SJSA1 (cell line): ENCODE measurements at places on chromosomes 6 and 20. TPM values are rescaled to one million over a fixed set of nuclear protein-coding genes. Genes with fewer than 3 reads are reported as not detected.
A peak's percentile ranks its signal among the peaks of the same experiment; 100 is the strongest.

DNA sequence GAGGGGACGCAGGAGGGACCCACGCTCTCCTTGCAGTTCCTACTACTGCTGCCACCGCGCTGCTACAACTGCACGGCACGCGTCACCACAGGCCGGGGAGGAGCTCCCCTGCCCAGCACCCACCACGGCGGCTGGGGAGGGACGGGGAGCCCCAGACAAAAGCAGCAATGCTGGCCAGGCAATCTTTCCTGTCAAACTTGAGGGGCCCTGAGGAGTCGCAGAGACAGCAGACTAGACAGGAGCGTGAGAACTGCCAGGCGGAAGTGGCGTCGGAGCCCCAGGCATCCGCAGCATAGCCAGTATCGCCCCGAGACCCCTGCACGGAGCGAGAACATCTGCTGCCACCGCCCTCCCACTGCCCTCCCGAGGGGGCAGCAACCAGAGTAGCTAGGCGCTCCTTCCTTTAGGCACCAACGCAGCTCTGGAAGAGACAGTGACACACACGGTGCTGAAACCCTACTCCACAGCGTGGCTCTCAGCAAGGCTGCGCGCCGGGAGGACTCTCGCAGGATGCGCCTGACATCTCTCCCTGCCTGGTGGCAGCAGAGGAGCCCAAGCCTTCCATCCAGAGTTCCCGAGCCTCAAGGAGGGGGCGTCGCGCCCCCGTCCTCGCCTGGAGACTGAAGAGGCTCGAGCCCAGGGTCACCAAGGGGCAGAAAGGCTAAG, 2.2 kb downstream of the TAF4 start:
- no peak for DNase-seq

- DNase-seq: peak; percentile 5
Measured at GRCh38 chr6:3529232-3529631, 72.4 kb upstream of the SLC22A23 start.

DNA sequence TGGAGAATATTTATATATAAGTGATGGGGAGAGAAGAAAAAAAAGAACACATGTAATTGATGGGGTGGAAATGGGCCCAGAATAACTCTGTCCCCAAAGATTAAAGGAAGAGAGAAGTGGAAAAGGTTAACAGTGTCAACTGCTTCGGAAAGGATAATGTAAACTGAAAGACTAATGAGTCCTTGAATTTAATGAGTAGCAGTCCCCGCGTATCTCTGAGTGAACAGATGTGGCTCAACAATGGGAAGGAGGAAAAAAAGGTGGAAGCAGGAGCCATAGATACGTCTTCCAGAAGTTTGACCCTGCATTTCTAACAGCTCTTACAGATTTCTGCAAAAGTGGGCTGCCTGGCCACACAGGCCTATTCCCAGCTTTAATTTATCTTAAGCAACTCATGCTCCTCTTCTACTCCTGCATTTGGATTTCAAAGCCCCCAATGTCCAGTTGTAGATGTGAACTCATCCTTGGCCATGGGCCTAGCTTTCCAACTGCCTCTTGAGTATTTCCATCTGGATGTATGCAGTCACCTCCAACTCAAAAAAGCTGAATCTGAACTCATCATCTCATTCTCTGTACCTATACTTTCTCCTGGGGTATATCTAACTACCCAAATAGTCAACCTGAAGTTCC, 61.3 kb downstream of the DST start:
- DNase-seq: no peak

Gene PRRT1
- not detected in 2 replicates for total RNA-seq

Gene OR12D3
- total RNA-seq: not detected in 2 replicates

Gene MLN
- not detected in 2 replicates for total RNA-seq

Gene ACAT2
- total RNA-seq: 81.8 and 120 TPM in 2 replicates

Gene TUBB2B
- total RNA-seq: 33.1 and 49.5 TPM in 2 replicates

DNA sequence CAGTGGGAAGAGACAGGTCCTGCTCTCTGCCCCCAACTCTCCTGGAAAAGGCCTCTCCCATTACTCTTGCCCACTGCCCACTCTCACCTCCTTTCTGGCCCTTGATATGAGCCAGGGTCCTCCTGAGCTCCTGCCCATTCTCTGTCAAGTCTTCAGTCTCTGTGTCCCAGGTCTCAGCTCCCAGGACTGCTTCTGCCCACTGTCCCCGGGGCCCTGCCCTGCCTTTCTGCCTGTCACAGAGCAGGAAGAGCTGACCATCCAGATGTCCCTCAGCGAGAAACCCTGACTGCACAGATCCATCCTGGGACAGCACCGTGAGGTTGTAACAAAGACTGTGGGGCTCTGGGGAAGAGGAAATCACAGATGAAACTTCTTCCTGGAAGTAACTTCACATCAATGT, 22.2 kb downstream of the HLA-F start:
- DNase-seq: no peak

DNA sequence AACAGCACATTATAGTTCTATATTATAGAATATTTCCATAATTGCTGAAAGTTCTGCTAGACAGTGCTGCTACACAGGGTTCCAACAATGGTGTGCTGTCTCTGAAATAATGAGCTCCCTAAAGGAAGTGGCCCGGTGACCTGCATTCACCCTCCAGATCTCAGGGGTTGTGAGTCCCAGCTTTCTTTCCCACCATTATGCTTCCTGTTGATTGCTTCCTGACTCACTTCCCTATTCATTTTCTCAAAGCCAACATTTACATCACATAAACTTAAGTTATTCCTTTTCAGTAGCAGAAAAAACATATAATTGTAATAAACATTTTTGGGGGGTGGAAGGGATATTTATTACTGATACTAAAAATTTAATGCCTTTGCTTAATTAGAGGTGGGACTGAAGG, 12.9 kb upstream of the CCN6 start:
- DNase-seq: no peak

DNA sequence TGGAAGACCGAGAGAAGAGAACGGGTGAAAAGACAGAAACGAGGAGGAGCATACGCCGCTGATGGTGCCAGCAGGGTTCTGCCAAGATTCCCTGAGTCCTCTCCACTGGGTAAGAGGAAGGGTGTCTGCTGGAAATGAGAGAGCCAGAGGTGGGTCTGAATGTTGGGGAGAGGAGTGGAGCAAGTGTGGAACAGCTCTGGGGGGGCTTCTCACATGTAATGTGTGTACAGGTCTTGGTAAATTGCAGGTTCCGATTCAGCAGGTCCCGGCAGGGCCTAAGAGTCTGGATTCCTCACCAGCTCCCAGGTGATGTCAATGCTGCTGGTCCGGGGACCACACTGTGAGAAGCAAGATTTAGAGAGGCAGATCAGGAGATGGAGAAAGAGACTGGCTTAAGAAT, 1.5 kb upstream of the EBF4 start:
- DNase-seq: no peak

- no peak for DNase-seq
Measured at GRCh38 chr6:137389150-137389704, 105.0 kb downstream of the OLIG3 start.

Gene SEMG1
- not detected in 2 replicates for total RNA-seq

GRCh38 chr6:144334150-144334708, 49.1 kb downstream of the UTRN start:
- no peak for DNase-seq

Gene CLDN20
- not detected in 2 replicates for total RNA-seq

Gene MARCKS
- total RNA-seq: 148 and 159 TPM in 2 replicates

DNA sequence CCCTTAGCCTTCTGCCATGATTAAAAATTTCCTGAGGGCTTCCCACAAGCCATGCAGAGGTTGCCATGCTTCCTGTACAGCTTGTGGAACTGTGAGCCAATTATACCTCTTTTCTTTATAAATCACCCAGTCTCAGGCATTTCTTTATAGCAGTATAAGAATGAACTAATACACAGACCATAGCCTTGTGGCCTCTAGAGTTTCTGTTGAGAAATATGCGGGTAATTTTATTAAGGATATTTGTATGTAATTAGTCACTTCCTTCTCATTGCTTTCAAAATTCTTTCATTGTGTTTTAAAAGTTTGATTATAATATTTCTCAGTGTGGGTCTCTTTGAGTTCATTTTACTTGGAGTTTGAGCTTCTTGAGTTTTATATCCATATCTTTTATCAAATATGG, 484.9 kb downstream of the COL12A1 start:
- no peak for DNase-seq

GRCh38 chr6:157242791-157243190, 80.5 kb downstream of the TMEM242 start:
- DNase-seq: no peak

DNA sequence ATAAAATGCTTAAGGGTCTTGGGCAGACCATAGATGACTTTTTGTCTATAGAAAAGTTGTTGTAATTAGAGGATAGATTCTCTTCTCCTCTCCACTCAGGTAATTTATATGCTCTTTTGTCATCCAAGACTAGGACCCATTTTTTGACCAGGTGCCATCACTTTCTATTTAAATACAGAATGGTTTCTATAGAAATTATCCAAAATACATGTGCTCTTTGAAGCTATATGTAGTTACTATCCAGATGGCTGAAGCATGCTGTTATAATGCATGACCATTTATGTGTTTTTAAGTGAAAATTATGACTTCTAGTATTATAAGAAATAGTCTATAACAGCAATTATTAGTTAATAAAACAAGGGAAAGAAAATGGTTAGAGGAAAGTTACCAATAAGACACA, 3.0 kb upstream of the MLIP start:
- DNase-seq: no peak

GRCh38 chr6:28776269-28777146, 147.3 kb downstream of the TRIM27 start:
- peak; percentile 8 for DNase-seq

Gene EZR
- 202 and 246 TPM in 2 replicates for total RNA-seq

DNA sequence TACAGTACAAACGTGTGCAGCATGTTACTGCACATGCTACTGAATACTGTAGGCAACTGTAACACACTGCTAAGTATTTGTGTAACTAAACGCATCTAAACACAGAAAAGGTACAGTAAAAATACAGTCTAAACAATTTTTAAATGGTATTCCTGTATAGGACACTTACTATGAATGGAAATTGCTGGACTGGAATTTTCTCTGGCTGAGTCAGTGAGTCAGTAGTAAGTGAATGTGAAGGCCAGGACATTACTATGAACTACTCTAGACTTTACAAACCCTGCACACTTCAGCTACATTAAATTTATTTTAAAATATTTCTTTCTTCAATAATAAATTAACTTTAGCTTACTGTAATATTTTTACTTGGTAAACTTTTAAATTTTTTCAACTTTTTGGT, 225.0 kb upstream of the TENT5A start:
- DNase-seq: no peak

DNA sequence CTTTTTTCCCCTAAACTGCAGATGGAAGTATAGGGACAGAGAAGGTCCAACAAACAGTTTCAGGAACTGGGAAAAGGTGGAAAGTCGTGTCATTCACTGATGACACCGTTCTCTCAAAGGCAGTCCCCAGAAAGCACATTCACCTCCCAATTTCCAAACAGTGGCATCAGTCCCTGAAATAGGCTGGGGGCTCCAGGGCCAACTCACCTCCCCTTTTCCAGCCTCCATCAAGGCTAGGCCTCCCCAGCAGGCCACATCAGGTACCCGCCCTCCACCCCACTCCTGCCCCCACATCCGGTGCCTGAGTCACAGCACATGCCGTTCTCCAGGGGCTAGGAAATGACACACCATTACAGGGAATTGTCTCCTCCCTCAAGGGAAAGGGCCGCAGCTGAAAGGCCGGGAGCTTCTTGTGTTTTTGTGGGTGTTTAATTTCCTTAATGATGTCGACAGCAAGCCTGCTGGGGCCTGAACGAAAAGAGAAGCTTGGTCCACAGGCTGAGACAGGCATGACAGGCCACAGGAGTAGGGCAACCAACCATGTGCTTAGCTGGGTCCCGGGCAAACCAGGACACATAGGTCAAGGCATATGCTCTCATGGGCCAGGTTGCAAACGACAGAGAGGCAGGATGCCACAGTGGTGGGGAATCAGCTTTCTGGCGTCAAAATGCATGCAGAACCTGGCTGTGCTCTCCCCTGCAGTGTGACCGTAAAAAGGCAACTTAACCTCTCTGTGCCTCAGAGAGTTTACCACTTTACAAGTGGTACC, 39.2 kb downstream of the ZMYND8 start:
- peak; percentile 95 for DNase-seq

GRCh38 chr20:20085071-20085470, 32.7 kb downstream of the CFAP61 start:
- no peak for DNase-seq

GRCh38 chr6:156886409-156886808, 109.2 kb downstream of the ARID1B start:
- DNase-seq: no peak

- DNase-seq: no peak
Measured at GRCh38 chr20:14677455-14677854, 340.0 kb upstream of the FLRT3 start.

DNA sequence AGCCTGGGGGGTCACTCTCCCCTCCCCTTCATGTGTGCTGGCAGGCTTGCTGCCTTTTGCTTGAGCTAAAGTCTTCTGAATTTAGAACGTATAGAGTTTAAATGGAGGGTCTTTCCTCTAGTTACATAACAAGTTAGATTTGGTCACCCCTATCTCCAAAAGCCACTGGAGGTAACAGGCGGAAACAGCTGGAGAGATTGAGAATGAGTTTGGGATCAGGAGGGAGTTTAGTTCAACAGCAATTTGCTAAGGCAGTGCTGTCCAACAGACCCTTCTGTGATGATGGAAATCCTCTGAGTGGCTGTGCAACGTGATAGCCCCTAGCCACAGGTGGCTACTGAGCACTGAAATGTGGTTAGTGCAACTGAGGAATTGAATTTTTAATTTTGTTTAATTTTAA, 132.8 kb downstream of the EYA2 start:
- DNase-seq: no peak

DNA sequence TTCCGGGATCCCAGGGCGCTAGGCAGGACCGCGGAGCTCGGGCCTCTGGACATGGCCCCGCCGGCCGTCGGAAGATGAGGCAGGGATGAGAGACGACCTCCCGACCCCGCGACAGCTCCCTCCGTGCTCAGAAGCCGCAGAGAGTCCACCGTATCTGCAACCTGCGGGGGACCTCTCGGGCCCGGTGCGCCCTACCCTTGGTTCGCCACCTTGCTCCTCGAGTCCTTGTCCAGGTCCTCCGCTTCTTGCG, 301 bp downstream of the PPP1R3D start:
- DNase-seq: no peak

GRCh38 chr6:10369896-10370295, 45.0 kb downstream of the TFAP2A start:
- peak; percentile 76 for DNase-seq

Gene PRKN
- total RNA-seq: not detected in 2 replicates

Gene RBM38
- 14.1 and 20.8 TPM in 2 replicates for total RNA-seq

Gene NHSL1
- total RNA-seq: 6.6 and 13.9 TPM in 2 replicates

- DNase-seq: no peak
Measured at GRCh38 chr6:392441-393390, 1.2 kb downstream of the IRF4 start.

- no peak for DNase-seq
Measured at GRCh38 chr6:40630488-40630887, 43.3 kb upstream of the LRFN2 start.

- peak; percentile 75 for DNase-seq
Measured at GRCh38 chr20:62795023-62795761, 1.1 kb upstream of the MRGBP start.

Gene RALGAPB
- total RNA-seq: 17.6 and 21.9 TPM in 2 replicates
